ENCODE measurements at places on chromosomes 6 and 20. TPM values are rescaled to one million over a fixed set of nuclear protein-coding genes. Genes with fewer than 3 reads are reported as not detected.

DLL1 gene
- total RNA-seq: 9.0 TPM

LRFN2 gene
- 24.1 TPM for total RNA-seq

LY6G6C gene
- total RNA-seq: not detected

PAX1 gene
- total RNA-seq: not detected

DNA sequence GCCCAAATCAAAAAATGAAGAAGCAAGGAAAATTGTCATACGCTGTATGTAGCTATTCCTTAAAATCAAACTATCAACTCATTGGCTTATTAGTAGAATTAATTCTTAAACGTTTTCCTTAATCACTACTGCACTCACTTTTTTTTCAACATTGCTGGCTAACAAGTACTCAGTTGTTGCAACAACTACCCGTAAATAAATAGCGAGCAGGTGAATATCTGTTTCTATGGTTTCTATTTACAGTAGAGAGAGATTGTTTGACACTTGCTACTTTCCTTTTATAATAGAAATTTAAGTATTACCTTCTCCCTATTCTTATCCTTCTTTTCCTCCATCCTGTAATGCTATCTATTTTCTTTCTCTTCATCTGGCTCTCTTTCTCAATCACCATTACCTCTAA is 25.1 kb downstream of the FRK start:
- DNase-seq: no peak

- DNase-seq: no peak
Observed at GRCh38 chr20:51529758-51530157, 12.8 kb downstream of the NFATC2 start.

GRCh38 chr6:38215651-38216311 is 396.3 kb downstream of the ZFAND3 start:
- no peak for DNase-seq

- DNase-seq: no peak
Observed at GRCh38 chr20:6164421-6165341, 41.9 kb upstream of the FERMT1 start.

DNA sequence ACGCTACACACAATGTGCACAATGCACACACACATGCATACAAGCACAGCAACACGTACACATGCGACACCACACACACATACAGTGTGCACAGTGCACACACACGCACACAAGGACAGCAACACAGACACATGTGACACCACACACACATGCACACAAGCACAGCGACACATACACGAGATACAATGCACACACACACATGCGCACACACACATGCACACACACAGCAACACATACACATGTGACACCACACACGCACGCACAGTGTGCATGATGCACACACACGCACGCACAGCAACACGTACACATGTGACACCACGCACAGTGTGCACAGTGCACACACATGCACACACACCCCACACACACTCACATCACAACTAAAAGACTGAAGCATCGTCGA is 327.3 kb downstream of the THBS2 start:
- no peak for DNase-seq

DNA sequence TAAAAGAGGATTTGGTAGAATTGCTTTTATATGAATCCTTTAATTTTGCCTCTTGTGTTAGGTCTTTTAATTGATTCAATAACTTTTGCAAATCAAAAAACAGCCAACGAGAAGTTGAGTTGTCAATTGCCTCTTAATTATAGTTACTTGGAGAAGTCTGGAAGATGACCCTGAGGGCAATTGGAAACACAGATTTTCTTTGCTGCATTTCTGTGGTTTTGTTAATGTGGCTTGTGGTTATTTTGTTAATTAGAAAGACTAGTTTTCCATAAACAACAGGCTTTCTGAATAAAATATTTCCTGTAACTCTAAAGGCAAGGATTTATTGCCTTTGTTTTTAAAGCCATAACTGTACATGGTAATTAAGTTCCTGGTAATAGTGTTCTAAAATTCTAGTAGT is 513.0 kb downstream of the EPHA7 start:
- no peak for DNase-seq

DNA sequence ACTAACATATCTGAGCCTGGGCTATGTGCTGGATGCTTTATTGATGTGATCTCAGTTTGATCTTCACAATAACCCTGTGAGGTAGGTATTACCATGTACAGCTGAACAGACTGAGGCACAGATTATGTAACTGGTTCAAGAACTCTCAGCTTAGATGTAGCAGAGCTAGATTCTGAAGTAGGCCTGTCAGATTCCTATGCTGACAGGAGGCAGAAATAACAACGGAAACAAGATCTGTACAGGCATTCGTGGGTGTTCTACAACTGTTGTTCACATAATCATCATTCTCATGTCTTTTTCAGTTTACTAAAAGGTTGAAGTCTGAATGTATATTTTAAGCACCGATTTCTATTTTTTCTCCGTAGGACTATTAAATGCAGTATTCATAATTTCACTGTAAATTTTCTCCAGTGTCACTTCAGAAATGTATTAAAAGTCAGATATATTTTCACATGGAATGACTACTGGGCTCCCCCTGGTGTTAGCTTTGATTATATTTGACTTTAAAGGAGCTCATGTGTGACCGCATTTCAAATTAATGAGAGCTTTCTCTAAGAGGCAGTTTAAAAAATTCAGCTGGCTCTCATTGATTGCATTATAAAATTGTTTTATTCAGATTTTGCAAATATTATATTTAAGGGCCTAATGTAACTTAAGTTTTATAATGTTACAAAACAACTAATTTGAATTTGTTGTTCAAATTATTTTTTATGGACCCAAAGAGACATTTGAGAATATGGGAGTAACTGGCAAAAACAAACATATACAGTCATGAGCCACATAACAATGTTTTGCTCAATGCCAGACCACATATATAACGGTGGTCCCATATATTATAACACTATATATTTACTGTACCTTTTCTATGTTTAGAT is 36.4 kb upstream of the SLC17A4 start:
- no peak for DNase-seq

GRCh38 chr6:17064975-17065374 is 36.9 kb upstream of the STMND1 start:
- no peak for DNase-seq

GRCh38 chr6:32432050-32432450 is 7.6 kb upstream of the HLA-DRA start:
- no peak for DNase-seq

GRCh38 chr6:56231827-56232226 is 15.6 kb downstream of the COL21A1 start:
- DNase-seq: no peak

- DNase-seq: no peak
Observed at GRCh38 chr20:11001764-11002540, 328.2 kb upstream of the JAG1 start.

DNA sequence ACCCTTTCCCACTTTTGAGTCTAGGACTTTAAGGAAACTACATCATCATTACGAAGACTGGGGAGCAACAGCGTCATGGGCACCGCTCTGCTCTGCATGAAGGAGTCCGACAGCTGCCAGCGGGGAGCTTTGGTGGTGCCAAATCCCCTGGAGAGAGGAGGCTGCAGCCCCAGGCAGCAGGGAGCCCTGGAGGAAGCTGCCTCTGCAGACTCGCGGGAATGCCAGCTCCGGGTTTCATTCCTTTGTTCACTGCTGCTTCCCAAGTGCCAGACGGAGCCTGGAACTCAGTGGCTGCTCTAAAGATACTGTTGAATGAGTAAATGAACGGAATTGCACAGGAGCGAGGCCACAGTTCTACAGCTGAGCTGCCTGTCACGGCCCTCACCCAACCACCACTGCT is 196.5 kb upstream of the THBS2 start:
- DNase-seq: no peak

GRCh38 chr6:130215526-130215925 is 7.2 kb downstream of the SAMD3 start:
- DNase-seq: no peak
